ENCODE measurements at places on chromosomes 13 and 19.

GRCh38 chr13:88456151-88456550 is 785.0 kb downstream of the SLITRK5 start:
- DNase-seq = no peak

DNA sequence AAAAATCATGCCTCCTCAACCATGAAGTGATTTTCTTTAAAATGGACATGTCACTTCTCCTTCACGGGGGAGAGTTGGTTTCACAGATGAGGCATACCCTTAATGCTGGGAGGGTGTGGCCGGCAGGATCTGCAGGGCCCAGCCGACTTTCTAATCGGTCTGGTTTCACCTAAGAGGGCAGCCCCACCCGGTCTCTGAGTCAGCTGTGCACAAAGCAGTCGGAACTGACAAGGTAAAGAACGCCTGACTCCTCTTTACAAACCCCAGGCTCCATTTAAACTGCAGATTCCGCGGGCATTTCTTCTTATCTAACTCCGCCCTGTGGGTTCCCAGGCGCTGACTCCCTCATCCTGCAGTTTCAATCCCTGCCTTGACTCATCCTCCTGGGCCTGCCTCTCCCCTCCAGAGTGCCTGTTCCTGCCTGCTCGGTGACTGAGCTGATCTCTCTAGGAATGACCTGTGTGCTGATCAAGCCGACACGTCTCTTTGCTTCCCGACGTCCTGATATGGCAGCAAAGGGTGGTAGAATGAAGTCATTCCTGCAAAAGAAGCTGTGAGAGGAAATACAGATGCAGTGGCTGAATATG is 63.4 kb downstream of the EFNB2 start:
- DNase-seq = no peak

DNA sequence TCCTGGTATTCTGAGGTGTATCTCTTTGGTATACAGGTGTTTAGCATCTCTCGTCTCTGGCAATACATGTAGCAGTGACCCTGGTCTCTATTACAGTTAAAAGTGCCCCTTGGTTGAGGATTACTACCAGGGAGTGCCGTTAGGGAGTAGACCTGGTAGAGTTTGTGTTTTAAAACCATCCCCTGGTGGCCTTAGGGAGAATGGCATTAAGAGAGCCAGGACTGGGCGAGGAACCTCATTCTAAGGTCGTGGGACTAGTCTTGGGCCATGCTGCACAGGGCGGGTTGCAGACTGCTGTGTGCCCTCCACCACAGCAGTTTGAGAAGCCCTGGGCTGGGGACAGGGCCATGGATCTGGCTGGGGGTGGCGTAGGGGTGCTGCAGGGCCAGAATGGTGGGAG is 35.0 kb downstream of the B3GLCT start:
- no peak for DNase-seq

DNA sequence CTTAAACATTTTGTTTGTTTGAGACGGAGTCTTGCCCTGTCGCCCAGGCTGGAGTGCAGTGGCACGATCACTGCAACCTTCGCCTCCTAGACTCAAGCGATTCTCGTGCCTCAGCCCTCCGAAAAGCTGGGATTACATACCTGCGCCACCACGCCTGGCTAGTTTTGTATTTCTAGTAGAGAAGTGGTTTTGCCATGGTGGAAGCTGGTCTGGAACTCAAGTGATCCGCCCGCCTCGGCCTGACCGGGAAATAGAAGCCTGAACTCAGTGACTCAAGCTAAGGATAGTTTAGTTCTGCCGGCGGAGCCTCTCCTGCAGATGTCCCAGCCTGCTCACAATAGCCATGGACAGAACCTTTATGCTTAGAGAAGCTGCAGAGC is 53.0 kb upstream of the ZNF254 start:
- DNase-seq = no peak

GRCh38 chr13:34258646-34259386 is 440.9 kb downstream of the RFC3 start:
- no peak for DNase-seq

- DNase-seq = peak; percentile 48
These were observed 34.4 kb downstream of the GSX1 start for GRCh38 chr13:27826379-27827353.

- no peak for DNase-seq
These were observed 714 bp downstream of the NDFIP2 start for GRCh38 chr13:79481685-79482052.

GRCh38 chr13:25901460-25902376 is 150.1 kb downstream of the SHISA2 start:
- no peak for DNase-seq

- DNase-seq = no peak
These were observed 347.3 kb downstream of the TEX29 start for GRCh38 chr13:111667757-111668156.
